ENCODE measurements at places on chromosomes 5 and 9.

GRCh38 chr9:122261469-122261881 lies 3.2 kb downstream of the RBM18 start:
- no peak for DNase-seq

DNA sequence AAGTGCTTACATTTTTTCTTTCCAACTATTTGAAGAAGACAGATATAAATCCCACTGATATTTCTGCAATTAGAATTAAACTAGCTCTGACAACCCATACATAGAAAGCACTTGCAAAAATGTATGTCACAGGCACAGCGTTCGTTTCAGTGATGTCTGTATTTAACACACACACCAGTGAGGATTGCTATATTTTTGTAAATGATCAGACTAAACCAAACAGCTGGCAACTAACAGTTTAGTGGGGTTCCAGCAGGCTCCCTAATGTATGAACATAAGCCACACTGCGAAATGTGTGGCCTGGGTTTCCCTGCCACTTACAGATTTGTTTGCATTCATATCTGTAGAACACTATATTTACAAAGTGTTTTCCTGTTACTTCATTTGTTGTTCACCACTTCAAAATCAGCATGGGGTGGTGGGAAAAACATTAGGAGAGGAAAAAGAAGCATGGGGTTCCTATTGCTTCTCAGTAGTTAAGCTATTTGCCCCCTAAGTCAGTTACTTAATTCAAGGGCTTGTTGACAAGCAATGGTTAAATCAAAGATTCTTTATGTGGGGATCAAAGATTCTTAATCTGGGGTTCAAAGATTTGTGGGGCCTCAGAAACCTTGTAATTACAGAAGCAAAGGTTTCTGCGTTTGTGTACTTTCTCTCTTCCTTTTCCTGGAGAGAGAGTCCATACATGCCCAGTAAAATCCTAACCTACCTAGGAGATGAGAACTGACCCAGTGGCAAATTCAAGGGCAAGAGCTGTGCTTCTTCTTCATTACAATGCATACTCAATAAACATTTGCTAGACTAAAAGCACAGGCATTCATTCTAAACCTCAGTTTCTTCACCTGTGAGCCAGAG lies 27.1 kb downstream of the ZNF608 start:
- no peak for DNase-seq

- no peak for DNase-seq
Measured at GRCh38 chr9:71037521-71037920, 83.9 kb downstream of the TRPM3 start.

DNA sequence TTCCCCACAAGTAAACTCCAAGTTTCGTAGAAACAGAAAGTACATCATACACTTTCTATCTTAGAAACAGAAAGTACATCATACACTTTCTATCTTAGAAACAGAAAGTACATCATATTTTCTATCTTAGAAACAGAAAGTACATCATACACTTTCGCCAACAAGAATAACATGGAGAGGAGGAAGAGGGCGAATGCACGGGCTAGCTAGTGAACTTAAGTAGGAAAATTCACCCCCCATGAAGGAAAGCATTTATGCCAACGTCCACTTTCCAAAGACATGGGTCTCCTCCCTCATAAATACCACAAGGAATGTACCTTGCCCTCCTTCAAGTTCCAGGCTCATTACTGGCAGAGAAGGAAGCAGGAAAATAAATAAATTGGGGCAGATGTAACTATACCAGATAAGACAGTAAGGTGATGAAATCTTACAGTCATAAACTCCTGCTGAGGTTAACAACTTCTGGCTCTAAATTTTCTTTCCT lies 64.7 kb downstream of the FRMD3 start:
- DNase-seq = no peak

DNA sequence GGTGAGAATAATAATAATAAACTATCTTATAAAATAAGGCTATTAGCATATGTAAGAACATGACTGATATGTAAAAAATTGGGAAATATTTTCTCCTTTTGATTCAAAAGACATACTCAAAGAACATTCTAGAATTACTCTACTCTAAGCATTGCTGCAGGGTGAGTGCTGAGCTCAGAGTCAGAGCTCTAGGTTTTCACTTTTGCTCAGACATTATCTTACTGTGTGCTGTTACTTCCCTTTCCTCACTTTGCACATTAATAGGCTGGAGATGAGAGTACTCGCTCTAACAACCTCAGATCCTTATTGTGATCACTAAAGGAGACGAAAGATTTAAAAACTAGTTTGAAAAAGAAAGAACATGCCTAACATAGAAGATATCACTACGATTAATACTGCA lies 99.4 kb upstream of the C9orf72 start:
- DNase-seq = no peak

DNA sequence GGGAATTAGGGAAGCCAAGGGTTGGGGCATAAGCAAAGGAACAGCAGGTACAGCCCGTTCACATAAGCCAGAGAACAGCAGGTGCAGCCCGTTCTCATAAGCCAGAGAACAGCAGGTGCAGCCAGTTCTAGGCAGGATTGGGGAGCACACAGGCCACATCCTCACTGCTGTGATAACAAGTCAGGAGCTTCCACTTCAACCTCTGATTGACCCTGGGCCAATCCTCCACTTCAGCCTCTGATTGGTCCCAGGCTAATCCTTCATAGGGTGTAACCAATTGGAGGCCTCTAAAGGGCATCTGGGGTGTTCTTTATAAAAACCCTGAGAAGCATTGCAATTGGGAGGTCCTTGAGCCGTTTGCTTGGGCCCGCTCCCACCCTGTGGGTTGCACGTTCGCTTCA lies 27.5 kb downstream of the CEL start:
- no peak for DNase-seq

DNA sequence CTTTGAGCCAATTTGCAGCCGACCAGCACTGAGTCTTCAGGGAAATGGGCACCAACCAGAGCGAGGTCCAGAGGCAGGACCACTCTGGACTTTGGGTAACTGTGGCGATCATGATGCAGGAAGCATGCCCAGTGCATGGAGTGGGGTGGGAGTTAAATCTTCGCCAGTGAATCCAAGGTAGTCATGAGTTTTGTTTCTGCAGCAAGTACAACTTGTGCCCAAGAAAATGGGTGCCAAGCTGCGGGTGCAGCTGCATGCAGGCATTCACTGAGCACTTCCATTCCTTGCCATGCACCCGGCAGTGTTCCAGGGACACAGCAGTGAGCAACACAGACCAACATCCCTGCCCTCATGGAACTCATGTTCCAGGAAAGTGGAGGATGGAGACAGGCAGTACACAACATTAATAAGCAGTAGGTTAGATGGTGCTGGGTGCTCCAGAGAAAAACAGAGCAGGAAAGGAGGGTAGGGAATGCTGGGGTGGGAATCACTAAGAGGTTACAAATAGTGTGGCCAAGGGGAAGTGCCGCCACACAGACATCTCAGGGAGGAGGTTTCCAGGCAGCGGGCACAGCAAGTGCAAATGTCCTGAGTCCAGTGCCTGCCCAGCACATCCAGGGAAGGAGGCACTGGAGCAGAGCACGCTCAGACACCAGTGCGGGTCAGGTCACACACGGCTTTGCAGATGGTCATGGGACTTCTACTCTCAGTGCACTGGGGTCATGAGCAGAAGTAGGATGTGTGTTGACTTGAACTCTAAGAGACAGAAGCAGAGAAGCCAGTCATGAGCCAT lies 48.2 kb upstream of the LMX1B start:
- no peak for DNase-seq

DNA sequence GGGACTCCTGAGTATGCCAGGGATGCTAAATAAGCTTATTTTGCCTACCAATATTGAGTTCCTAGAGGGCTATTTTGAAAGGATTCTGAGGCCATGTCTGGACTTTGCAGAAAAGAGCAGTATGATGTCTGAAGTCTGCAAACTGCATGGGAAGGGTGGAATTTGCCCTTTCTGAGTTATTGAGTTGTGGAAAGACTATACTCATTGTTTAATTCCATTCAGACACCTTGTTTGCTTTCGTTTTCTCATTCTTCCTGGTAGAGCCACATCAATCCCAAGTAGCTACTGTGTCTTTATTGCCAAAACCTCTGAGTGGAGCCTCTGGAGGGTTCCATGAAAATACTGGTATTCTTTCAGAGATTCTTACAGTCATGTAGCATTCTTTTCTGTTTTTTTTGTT lies 50.9 kb upstream of the PPP1R2B start:
- DNase-seq = no peak

DNA sequence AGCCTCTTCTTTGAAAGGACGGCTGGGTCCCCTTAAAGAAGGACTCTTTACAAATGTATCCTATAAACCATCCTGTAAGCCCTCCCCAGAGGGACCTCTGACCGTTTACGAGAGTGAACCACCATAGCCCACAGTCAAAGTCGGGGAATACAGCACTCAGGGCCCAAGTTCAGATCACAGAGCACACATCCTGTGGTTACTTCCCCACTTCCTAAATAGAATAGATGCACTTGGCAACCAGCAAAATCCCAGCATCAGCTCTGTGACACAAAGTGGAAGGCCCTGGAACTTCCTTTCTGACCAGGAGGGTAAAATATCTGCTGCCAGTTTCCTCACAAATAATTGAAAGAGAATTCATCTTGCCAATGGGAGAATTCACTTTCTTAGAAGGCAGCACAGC lies 6.9 kb upstream of the IGFBPL1 start:
- DNase-seq = no peak

DNA sequence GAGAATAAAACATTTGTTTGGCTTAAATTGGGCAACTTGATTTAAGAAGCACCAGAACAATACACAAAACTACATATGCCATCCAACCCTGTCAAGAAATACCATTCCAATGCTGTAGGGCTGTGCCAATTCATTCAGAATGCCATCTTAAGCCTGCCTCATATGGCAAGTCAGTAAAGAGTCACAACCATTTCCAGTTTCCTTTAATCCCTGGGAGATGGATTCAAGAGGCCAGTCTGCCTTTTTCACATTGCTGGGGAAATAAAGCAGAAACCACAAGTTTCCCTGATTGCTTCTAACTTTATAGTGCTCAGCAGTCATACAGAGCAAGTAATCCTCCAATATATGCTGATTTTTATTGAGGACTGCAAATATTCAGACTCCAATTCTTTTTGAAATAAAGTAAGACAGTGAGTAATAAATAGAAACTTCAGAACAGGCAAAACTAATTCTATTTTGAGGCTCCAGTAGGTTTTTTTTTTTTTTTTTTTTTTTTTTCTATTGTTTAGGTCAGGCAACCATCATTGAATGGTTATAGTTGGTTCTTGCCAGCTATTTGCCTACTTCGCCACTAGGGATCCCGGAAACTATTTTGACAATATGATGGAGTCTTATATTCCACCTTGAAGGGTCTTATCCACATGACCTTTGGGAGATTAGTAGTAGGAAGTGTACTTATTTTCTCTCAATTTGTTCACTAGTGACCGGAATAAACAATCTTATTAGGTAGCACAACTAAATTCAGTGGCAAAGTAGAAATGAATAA lies 400.9 kb upstream of the MEF2C start:
- DNase-seq = no peak

DNA sequence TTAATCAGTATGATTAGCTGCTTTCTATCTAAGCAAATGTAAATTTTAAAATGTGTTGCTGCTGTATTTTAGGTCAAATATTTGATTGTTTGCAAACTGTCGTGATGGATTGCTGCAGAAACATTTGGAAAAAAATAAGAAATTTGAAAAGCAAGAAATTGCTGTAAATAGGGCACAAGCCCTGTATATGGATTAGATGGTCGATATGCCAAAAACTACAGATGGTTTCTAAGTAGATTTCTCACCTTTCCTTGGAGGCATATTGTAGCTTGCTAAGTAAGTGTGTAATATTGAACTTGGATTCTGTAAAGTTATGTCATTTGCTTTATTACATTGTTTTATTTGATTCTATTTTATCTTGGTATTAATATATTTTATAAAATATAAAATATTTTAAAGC lies 13.1 kb downstream of the LECT2 start:
- DNase-seq = no peak

DNA sequence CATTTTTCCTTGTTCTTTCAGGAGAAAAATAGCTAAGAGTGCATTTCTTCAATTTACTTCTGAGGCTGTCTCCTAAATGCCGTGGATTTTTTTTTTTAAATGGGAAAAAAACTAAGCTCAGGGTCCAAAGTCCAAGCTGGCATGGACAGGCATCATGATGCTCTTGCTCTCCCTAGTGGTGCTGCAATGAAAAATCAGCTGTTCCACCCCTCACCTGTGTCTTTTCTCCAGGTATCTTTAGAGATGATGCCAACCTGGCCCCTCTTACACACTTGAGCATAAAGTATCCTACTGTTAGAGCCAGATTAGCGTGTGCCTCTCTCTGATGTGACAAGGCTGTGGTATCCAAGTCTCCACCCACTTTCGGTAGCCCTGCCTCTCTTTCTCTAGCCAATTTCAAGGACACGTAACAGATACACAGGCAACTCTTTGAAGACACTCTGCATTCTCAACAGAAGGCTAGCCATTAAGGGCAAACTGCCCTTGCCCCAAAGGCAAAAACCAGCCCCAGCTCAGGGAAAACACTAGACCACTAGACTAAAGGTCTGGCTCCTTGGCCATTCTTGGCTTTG lies 208.8 kb downstream of the SAXO1 start:
- no peak for DNase-seq

GRCh38 chr5:66639037-66639436 lies 42.8 kb downstream of the MAST4 start:
- no peak for DNase-seq

DNA sequence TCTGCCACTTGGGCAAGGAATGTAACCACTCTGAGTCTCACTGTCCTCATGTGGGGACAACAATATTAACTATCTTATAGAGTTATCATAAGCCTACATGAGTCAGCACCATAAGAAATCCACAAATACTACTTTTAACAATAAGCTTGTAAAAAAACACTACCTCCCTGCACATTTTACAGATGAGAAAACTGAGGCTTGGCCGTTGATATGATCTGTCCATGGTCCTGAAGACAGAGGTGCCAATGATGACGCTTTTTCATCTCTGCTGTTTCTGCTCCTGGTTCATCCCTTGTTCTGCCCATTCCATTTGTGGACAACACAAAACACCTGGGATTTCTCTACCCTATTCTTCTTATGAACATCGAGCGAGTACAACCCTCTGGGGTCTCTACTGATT lies 23.4 kb upstream of the STRBP start:
- no peak for DNase-seq

- DNase-seq = no peak
Measured at GRCh38 chr9:103371152-103371551, 376.0 kb downstream of the CYLC2 start.

- DNase-seq = no peak
Measured at GRCh38 chr5:9726931-9727330, 96.8 kb upstream of the TAS2R1 start.

GRCh38 chr9:71357346-71357745 lies 235.9 kb upstream of the TRPM3 start:
- no peak for DNase-seq
